ENCODE measurements at places on chromosomes 7 and 10.

DNA sequence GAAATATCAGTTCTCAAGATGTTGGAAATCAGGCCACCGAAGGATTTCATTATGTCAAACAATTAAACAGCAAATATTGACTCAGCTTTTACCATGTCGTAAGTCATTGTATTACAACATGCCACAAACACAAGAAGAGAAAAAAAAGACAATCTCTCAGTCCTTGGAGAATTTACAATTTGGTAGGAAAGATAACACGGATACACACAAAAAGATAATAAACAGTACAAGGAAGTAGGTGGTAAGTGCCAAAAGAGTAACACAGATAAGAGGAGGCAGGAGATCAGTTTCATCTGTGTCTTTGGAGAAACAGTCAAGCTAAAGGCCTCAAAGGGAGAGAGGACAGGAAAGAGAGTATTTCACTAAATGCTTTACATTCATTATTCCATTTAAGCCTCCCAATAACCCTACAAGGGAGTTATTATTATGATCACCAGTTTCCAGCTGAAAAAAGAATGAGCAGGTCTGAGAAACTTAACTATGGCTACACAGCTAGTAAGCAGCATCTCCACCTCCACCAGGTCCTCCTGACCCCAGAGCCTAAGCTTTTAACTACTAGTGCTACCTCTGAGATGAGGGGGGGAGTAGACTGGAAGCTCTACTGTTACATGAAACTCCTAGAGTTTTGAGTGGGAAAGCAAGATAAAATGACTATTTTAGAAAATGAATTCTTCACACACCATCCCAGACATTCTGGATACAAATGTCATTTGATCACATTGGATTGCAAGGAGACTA, 13.9 kb upstream of the DNAJC1 start:
- no peak for DNase-seq

- no peak for DNase-seq
Measured at GRCh38 chr7:5528815-5529442, 105.3 kb upstream of the TNRC18 start.

GRCh38 chr7:66529883-66530610, 98.6 kb upstream of the KCTD7 start:
- no peak for DNase-seq

DNA sequence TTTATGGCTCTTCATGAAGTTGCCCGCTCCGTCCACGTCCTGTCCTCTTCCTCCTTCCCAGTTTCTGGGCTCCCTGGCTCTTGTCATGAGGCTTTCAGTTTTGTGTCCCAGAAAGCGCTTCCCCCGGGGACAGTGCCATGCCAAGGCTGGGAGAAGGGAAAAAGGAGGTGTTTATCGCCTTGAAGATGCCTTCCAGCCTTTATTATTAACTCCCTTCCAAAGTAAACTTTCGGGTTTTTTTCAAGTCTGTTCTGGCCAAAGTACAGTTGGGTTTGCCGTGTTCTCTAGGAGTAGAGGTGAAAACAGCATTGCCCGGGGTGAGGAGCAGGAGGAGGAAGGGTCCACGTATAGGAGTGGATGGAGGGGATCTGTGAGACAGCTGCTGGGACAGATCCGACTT, 117.2 kb downstream of the CUX1 start:
- DNase-seq, result no peak

- DNase-seq, result no peak
Measured at GRCh38 chr7:150875791-150876190, 23.5 kb downstream of the AOC1 start.

DNA sequence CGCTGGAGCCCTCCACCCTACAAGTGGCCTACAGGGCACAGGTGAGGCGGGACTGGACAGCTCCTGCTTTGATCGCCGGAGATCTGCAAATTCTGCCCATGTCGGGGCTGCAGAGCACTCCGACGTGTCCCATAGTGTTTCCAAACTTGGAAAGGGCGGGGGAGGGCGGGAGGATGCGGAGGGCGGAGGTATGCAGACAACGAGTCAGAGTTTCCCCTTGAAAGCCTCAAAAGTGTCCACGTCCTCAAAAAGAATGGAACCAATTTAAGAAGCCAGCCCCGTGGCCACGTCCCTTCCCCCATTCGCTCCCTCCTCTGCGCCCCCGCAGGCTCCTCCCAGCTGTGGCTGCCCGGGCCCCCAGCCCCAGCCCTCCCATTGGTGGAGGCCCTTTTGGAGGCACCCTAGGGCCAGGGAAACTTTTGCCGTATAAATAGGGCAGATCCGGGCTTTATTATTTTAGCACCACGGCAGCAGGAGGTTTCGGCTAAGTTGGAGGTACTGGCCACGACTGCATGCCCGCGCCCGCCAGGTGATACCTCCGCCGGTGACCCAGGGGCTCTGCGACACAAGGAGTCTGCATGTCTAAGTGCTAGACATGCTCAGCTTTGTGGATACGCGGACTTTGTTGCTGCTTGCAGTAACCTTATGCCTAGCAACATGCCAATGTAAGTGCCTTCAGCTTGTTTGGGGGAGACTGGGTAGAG, at the start of gene COL1A2:
Gene COL1A2 (plus strand): TSS at position 459 of the 704 bp plus-strand sequence. CDS start 137 bp downstream, at position 596.
- no peak for DNase-seq

- DNase-seq, result no peak
Measured at GRCh38 chr10:26837139-26837538, 23.6 kb downstream of the ABI1 start.

- no peak for DNase-seq
Measured at GRCh38 chr7:98826811-98827231, 43.0 kb downstream of the TMEM130 start.

DNA sequence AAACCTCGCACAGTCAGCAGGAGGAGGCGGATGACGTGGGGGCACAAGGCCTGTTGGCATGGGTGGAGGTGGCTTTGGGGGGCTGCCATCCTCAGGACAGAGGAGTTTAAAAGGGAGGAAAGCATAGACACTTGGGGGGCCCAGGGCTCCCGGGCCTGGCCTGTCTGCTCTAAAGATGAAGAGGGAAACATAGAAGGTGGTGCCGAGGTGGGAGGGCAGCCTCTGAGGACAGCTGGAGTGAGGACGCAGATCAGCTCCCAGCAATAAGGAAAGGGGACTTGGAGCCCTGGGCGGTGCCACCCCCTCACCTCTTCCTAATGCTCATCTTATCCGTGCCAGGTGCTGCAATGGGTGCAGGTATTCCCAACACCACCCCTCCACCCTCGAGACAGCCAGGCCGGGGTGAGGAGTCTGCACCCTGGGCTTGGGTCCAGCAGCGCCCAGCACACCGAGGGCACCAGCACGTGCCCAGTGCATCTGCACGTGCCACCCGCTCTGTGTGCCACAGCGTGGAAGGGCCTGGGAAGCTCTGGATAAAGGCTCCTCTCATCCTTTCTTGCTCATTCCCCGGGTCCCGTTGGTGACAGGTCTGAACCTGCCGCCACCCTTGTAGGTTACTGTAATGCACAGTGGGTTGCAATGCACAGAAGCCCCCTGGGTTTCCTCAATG, 566.0 kb upstream of the FOXK1 start:
- DNase-seq, result no peak

GRCh38 chr10:122829454-122829853, 16.2 kb downstream of the CUZD1 start:
- no peak for DNase-seq

DNA sequence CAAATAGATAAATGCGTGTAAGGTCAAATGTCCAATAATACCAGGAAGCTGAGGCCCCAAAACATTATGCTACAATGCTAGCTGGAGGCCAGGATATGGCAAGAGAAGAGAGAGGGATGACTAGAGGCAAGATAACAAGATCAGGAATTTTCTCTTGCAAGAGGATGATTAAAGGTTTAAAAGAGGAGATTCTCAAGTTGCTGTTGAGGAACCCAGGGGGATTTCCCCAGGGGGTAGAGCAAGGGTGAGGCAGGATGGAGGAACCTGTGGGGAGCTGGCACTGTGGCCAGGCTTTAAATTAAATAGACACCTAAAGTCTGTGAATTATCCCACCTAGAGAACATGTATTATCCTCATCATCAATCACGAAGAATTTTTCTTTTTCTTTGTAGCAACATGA, 3.4 kb upstream of the TAS2R60 start:
- DNase-seq, result no peak

- no peak for DNase-seq
Measured at GRCh38 chr7:133535308-133535707, 282.4 kb downstream of the EXOC4 start.

DNA sequence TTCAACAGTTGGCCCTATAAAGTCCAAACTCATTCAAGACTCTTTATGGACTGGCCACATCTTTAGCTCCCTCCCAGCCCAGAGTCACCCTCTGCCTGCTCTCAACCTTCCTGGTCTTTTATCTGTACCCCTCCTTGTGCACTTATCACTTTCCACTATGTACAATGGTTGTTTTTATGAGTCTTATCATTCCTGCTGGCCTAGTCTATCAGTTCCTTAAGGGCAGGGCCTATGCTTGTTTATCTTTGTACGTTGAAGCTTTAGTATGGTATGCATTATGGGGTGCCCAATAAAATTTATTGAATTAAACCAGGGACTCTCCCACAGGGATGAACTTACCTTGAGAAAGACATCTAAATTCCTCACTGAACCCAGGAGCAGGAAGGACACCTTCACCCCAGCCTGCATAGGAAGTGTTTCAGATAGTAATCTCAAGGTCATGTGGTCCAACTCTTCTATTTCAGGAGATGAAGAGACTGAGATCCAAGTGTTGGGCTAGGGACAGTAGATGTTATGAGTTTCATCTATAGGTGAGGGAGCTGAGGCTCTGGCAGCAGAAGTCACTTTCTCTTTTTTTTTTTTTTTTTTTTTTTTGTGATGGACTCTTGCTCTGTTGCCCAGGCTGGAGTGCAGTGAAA, 13.3 kb upstream of the PDCD4 start:
- no peak for DNase-seq

GRCh38 chr7:16479591-16479990, 14.1 kb upstream of the SOSTDC1 start:
- DNase-seq, result no peak

GRCh38 chr10:95517536-95518454, 43.4 kb downstream of the SORBS1 start:
- DNase-seq, result no peak

DNA sequence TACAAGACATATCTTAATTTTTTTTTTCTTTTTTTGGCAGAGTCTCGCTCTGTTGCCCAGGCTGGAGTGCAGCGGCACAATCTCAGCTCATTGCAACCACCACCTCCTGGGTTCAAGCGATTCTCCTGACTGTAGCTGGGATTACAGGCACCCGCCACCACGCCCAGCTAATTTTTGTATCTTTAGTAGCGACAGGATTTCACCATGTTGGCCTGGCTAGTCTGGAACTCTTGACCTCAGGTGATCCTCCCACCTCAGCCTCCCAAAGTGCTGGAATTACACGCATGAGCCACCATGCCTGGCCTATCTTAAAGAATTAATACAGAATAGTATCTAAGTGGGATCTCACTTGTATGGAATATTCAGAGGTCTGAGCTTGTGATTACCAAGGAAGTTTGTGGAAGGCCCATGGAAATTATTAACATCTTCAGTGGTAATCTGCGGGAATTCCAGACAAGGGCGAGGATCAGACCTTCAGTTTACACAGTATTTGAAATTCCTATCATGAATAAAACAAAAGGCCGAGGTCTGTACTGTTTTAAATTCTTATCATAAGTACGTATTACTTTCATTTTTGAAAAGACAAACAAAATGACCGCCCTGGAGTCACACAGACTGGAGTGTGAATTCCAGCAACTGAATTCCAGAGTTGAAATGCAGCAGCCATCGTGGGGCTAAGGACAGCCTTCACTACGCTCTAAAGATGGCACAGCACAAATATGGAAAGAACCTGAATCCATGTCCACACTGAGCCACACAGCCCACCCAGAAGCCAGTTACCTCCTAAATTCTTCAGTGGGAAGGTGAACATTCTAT, 16.7 kb downstream of the GPRIN2 start:
- no peak for DNase-seq

DNA sequence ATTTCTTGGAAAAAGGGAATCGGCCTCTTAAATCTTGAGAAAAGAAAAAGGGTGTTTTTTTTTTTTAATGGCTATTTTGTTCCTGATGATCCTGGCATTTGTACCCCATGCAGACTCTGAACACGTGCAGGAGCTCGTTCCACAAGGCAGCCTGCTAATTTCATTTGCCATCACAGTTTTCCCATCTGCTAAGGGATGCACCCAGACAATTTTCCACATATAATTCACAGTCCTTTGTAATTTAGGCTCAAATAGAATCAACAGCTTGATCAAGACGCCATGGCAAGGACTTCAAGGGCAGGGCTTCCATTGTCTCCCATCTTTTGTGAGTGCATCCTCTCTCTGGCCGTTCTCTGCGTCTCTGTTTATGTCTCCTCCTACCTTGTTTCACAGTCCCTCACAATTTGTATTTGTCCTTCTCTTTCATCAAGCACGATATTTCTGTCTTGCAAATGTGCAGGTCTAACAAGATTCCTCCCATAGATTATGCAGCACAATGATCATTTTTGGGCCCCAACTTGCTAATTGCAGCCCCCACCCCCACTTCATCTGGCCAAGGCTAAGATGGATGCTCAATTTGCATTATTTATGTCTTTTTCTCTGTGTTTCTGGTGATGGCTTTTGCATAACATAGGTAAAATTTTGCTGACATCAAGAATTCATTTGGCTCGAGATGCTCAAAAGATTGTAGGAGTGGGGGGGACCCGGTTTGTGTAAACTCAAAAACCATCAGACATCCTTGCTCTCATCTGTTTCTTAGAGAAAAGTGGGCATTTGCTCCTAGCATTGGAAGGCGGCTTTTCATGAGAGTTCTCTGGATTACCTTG, 356.0 kb upstream of the NPVF start:
- no peak for DNase-seq

DNA sequence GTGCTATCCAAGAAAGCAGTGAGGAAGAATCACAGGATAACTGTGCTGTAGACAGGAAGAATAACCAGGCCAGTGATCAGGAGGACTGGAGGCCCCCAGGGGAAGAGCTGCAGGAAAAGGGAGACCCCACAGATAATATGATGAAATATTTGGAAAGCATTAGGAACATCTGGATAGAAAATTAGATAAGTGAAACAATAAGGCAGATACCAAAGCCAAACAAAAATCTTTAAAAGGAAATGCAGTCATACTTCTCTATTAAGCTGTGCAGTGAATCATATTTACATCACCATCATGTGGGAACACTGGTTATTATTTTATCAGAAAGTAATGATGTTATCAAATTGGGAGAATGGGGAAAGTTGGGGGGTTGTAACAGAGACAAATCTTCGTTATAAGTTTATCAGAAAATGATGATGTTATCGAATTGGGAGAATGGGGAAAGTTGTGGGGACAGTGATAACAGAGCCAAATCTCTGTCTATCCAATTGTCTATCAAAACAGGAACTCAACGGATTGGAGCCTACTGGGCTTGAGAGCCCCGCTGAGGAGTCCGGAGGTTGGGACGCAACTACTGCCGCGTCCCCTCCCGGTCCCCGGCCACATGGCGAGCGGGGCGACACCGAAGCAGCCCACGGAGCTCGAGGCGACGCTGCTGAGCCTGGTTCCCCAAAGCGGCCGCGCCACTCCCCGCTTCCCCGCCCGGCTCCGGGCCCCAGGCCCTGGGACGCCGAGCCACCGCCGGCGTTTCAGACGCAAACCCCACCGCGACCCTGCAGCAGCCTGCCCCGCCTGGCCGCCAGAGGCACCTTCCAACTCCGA, 14.0 kb upstream of the RALA start:
- DNase-seq, result no peak

- no peak for DNase-seq
Measured at GRCh38 chr10:96325719-96326373, 21.6 kb downstream of the DNTT start.

- no peak for DNase-seq
Measured at GRCh38 chr7:1087952-1088920, at the start of gene GPER1. Gene GPER1, plus strand, starts transcription at chr7:1088113. Its CDS starts 3,616 bp downstream, at chr7:1091729.

GRCh38 chr7:127588019-127588696, at the start of gene ARF5:
Gene ARF5, plus strand, starts transcription at chr7:127588411. Its CDS starts 88 bp downstream, at chr7:127588499.
- DNase-seq, result peak; percentile 64

- DNase-seq, result no peak
Measured at GRCh38 chr10:125689955-125690569, 7.1 kb upstream of the TEX36 start.

- no peak for DNase-seq
Measured at GRCh38 chr7:39691821-39692220, 68.4 kb downstream of the RALA start.
